H9 (cell line): ENCODE measurements at places on chromosomes 2 and 18. TPM values are rescaled to one million over a fixed set of nuclear protein-coding genes. Genes with fewer than 3 reads are reported as not detected.
A peak's percentile ranks its signal among the peaks of the same experiment; 100 is the strongest.

GRCh38 chr2:197209742-197210408 lies 100.7 kb downstream of the ANKRD44 start:
- no peak overlapping the region for H3K27ac ChIP-seq
- H3K4me1 ChIP-seq, result no peaks in the 10 kb centered on the region
- H3K27me3 ChIP-seq, result no peaks in the 10 kb centered on the region
- no peaks in the 10 kb centered on the region; the same call in 2 of the 3 replicates for H3K36me3 ChIP-seq
- H3K4me3 ChIP-seq, result no peak overlapping the region

- no peaks in the 10 kb centered on the region for H3K27me3 ChIP-seq
- H3K4me1 ChIP-seq, result no peaks in the 10 kb centered on the region
- no peaks in the 10 kb centered on the region for H3K36me3 ChIP-seq
- H3K27ac ChIP-seq, result no peak overlapping the region
- no peak for DNase-seq
These were observed 205.1 kb downstream of the CTIF start for GRCh38 chr18:48743886-48744285.

GRCh38 chr2:129661935-129662334 lies 317.5 kb upstream of the RAB6C start:
- H3K4me1 ChIP-seq, result no peaks in the 10 kb centered on the region
- no peak for DNase-seq
- H3K4me3 ChIP-seq, result no peak overlapping the region
- no peaks in the 10 kb centered on the region for H3K27me3 ChIP-seq

GRCh38 chr2:154375579-154375931 lies 322.9 kb upstream of the KCNJ3 start:
- H3K27me3 ChIP-seq, result no peaks in the 10 kb centered on the region
- no peak overlapping the region for H3K4me3 ChIP-seq
- H3K4me1 ChIP-seq, result peaks cover 3% of the 10 kb centered on the region; the same call in 1 of the 2 replicates
- H3K27ac ChIP-seq, result no peak overlapping the region
- DNase-seq, result no peak

- no peaks in the 10 kb centered on the region for H3K36me3 ChIP-seq
- H3K27me3 ChIP-seq, result no peaks in the 10 kb centered on the region
- H3K4me1 ChIP-seq, result no peaks in the 10 kb centered on the region
- no peak overlapping the region for H3K27ac ChIP-seq
- DNase-seq, result no peak
- H3K4me3 ChIP-seq, result no peak overlapping the region
These were observed 106.2 kb downstream of the MREG start for GRCh38 chr2:215907147-215907546.

DNA sequence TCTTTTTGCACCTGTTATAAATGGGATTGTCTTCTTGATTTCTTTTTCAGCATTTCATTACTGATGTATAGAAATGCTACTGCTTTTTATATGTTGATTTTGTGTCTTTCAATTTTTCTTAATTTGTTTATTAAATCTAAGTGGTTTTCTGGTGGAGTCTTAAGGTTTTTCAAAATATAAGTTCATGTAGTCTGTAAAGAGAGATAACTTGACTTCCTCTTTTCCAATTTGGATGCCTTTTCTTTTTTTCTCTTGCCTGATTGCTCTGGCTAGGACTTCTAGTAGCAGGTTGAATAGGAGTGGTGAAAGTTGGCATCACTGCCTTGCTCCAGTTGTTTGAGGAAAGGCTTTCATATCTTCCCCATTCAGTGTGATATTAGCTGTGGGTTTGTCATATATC lies 28.6 kb upstream of the GALNT5 start:
- H3K4me3 ChIP-seq, result no peak overlapping the region
- no peak for DNase-seq
- H3K27me3 ChIP-seq, result no peaks in the 10 kb centered on the region
- no peaks in the 10 kb centered on the region for H3K4me1 ChIP-seq
- no peaks in the 10 kb centered on the region for H3K36me3 ChIP-seq

GRCh38 chr2:6973895-6974545 lies 56.8 kb downstream of the RNF144A start:
- no peaks in the 10 kb centered on the region for H3K27me3 ChIP-seq
- no peak overlapping the region for H3K4me3 ChIP-seq
- peaks cover 5% of the 10 kb centered on the region; the same call in 1 of the 2 replicates for H3K36me3 ChIP-seq

Gene SKOR2
- 0.18 and 0.24 TPM in 2 replicates for total RNA-seq

- no peak for DNase-seq
- H3K27ac ChIP-seq, result no peak overlapping the region
- no peaks in the 10 kb centered on the region for H3K36me3 ChIP-seq
- H3K4me3 ChIP-seq, result no peak overlapping the region
- H3K27me3 ChIP-seq, result no peaks in the 10 kb centered on the region
These were observed 83.2 kb upstream of the OTOS start for GRCh38 chr2:240223631-240224030.

- H3K4me1 ChIP-seq, result peaks cover 2% of the 10 kb centered on the region; the same call in 1 of the 2 replicates
- no peak overlapping the region for H3K27ac ChIP-seq
- no peaks in the 10 kb centered on the region; the same call in 2 of the 3 replicates for H3K36me3 ChIP-seq
- H3K4me3 ChIP-seq, result no peak overlapping the region
- no peak for DNase-seq
- H3K27me3 ChIP-seq, result no peaks in the 10 kb centered on the region
These were observed 250.9 kb upstream of the SP5 start for GRCh38 chr2:170464268-170464667.

- H3K4me3 ChIP-seq, result no peak overlapping the region
- H3K27ac ChIP-seq, result no peak overlapping the region
- peaks cover 35% of the 10 kb centered on the region for H3K36me3 ChIP-seq
- DNase-seq, result no peak
- H3K4me1 ChIP-seq, result no peaks in the 10 kb centered on the region
These were observed 502.8 kb upstream of the LRRTM4 start for GRCh38 chr2:78024996-78025395.

GRCh38 chr2:236748801-236749200 lies 179.2 kb downstream of the ACKR3 start:
- DNase-seq, result no peak
- H3K4me1 ChIP-seq, result no peaks in the 10 kb centered on the region
- H3K36me3 ChIP-seq, result no peaks in the 10 kb centered on the region
- H3K27me3 ChIP-seq, result no peaks in the 10 kb centered on the region

- no peak overlapping the region for H3K27ac ChIP-seq
- peak; percentile 58 for DNase-seq
- H3K27me3 ChIP-seq, result peaks cover 3% of the 10 kb centered on the region; the same call in 1 of the 2 replicates
- no peak overlapping the region for H3K4me3 ChIP-seq
- H3K4me1 ChIP-seq, result no peaks in the 10 kb centered on the region; the same call in 1 of the 2 replicates
These were observed 13.1 kb downstream of the GNLY start for GRCh38 chr2:85707304-85707703.

- H3K36me3 ChIP-seq, result peaks cover 6% of the 10 kb centered on the region
- H3K4me1 ChIP-seq, result 0 out of 2 replicates have a peak, but pooled peaks cover 3% of the 10 kb centered on the region
These were observed 1.8 kb downstream of the SLC4A3 start for GRCh38 chr2:219628986-219629901.

GRCh38 chr18:59846814-59847490 lies 52.8 kb upstream of the PMAIP1 start:
- no peaks in the 10 kb centered on the region for H3K27me3 ChIP-seq
- H3K4me3 ChIP-seq, result no peak overlapping the region
- peak; percentile 47 for DNase-seq
- no peak overlapping the region for H3K27ac ChIP-seq
- H3K36me3 ChIP-seq, result no peaks in the 10 kb centered on the region

Gene NOL4
- 0.74 and 0.81 TPM in 2 replicates for total RNA-seq

DNA sequence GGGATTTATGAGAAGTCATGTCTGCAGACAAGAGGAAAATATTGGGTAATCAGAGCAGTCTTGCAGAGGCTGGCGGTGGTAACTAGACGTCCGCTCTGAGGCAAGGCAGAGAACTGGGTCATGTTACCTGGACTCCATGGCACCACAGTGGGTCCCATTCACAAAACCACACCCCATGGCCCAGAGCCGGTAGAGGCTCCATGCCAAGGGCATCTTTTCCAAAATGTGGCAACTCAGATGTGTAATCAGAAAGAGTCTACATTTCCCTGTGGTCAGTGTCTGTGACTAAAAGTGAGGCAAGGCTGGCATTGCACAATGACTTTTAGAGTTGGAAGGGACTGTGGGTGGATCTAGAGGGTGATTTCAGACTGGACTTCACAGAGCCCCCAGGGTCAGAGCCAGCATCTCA lies 113.1 kb downstream of the MREG start:
- no peaks in the 10 kb centered on the region for H3K4me1 ChIP-seq
- H3K36me3 ChIP-seq, result peaks cover 2% of the 10 kb centered on the region; the same call in 1 of the 3 replicates
- H3K4me3 ChIP-seq, result no peak overlapping the region
- no peak overlapping the region for H3K27ac ChIP-seq
- DNase-seq, result no peak

DNA sequence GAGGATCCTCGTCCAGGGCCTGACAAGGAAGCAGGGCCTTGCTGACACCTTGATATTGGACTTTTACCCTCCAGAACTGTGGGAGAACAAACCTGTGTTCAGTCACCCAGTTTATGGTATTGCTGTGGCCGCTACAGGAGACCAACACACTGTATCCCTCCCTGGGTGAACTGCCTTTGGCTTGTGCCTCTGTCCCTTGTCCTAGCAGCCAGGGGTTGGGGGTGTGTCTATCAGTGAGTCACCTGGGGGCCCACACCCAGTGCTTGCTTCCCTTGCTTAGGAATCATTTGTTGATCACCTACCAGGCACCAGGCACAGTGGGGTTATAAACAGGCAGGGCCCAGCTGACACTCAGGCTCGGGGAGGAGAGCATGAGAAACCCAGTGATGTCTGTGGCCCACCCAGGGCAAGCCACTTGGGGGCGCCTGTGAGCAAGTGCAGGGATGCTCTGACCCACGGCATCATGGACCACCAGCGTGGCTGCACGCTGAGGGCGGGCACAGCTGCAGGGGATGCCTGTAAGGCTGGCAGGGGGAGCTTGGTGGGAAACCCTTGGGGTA lies 17.1 kb downstream of the TMEM185B start:
- H3K27ac ChIP-seq, result no peak overlapping the region
- no peaks in the 10 kb centered on the region for H3K27me3 ChIP-seq
- H3K36me3 ChIP-seq, result no peaks in the 10 kb centered on the region
- H3K4me3 ChIP-seq, result no peak overlapping the region

DNA sequence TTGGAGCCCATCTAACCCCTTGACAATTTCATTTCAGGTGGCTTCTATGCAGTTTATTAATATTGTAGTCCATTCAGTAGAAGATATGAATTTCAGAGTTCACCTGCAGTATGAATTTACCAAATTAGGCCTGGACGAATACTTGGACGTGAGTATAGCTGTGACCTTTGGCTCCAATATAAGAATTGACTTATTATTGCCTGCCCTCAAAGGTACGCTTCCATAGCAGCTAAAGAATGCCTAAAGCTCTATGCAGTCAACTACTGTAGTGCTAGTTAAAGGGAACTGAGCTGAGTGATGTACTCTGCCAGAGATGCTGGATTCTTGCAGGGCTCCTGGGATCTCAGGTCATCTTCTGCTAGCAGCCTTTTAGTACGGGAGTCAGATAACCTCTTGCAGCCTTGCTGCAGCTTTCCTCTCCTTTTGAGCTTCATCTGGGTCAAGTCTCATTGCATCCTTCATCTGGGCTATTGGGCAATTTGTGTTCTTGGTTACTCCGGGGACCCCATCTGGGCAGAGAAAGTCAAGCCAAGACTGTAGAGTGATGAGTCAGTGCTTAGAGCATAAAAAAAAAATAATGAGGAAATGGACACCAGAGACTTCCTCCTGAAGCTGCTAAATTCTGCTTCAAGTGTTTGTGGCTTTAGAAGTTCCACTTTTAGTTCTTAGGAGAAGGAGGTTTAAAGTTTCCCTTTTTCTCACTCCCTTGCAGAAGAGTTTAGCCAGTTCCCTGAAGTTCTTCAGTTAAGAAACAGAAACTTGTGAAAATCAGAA lies 105.6 kb downstream of the PRPF40A start:
- H3K36me3 ChIP-seq, result peaks cover 11% of the 10 kb centered on the region; the same call in 2 of the 3 replicates
- no peak overlapping the region for H3K4me3 ChIP-seq
- no peaks in the 10 kb centered on the region for H3K27me3 ChIP-seq

Gene CD8B
- 0.24 TPM in 1 of 2 replicates, not detected in the other for total RNA-seq

Gene FEV
- not detected in 2 replicates for total RNA-seq

DNA sequence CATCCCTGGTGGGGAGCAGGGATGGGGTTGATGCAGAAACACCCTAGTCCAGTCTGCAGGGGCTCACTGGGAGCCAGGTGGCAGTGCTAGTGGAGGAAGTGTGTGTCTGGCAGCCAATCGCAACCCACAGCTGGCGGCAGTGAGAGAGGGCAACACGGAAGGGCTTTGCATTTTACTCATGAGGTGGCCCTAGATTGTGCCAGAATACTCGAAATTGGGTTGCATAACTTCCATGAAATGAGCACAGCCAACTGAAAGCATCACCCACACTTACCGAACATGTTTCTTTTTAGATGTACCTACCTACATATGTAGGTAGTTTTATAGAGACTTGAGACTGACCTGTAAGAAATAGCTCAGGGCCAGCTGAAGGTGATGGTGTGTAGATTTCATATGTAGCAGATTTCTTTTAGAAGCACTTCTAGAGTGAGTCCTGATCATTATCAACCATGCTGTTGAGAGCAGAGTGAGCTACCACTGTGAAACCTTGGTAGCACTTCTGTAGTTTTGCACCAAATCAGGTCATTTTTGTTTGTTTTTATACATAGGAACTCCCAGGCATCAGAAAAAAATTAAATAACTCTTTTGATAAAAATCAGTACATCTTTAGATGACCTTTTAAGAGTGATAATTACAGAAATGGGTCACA lies 13.0 kb downstream of the IL18R1 start:
- H3K4me3 ChIP-seq, result no peak overlapping the region
- peaks cover 5% of the 10 kb centered on the region for H3K36me3 ChIP-seq
- DNase-seq, result no peak
- H3K27ac ChIP-seq, result no peak overlapping the region
- H3K4me1 ChIP-seq, result no peaks in the 10 kb centered on the region

- H3K36me3 ChIP-seq, result no peaks in the 10 kb centered on the region
- H3K4me3 ChIP-seq, result no peak overlapping the region
- no peak for DNase-seq
- no peaks in the 10 kb centered on the region for H3K27me3 ChIP-seq
- H3K27ac ChIP-seq, result no peak overlapping the region
- no peaks in the 10 kb centered on the region for H3K4me1 ChIP-seq
These were observed 27.0 kb upstream of the HNMT start for GRCh38 chr2:137937246-137937645.

DNA sequence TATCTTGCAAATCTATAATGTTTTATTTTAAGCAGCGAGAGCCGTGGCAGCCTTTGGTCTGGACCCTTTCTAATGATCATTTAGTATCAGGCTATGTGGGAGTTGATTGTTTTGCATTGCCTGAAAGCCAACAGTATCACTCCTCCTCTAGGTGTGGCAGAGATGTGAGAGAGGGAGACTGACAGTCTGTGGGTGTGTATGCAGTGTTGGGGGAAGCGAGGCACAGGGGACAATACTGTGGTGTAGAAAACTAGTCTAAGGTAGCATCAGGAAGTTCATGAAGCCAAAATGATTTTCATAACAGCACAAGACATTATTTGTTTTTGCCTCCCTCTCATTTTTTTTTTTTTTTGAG lies 13.4 kb upstream of the IL37 start:
- no peak for DNase-seq
- H3K4me1 ChIP-seq, result peaks cover 4% of the 10 kb centered on the region; the same call in 1 of the 2 replicates
- H3K27me3 ChIP-seq, result no peaks in the 10 kb centered on the region
- no peak overlapping the region for H3K4me3 ChIP-seq
- no peak overlapping the region for H3K27ac ChIP-seq
- H3K36me3 ChIP-seq, result no peaks in the 10 kb centered on the region

DNA sequence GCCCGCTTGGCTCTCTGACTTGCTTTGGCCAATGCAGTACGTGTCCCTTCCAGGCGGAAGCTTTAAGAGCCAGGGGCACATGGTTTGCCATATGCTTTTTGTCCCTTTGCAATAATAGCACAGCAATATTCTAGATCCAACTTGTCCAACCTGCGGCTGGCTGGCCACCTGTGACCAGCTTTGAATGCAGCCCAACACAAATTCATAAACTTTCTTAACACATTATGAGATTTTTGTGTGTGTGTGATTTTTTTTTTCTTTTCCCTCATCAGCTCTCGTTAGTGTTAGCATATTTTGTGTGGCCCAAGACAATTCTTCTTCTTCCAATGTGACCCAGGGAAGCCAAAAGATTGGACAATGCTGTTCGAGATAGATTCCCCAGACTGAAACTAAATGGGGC lies 119.3 kb upstream of the SIX3 start:
- H3K4me3 ChIP-seq, result no peak overlapping the region
- no peaks in the 10 kb centered on the region for H3K27me3 ChIP-seq
- no peaks in the 10 kb centered on the region for H3K4me1 ChIP-seq
- H3K36me3 ChIP-seq, result peaks cover 13% of the 10 kb centered on the region
- no peak for DNase-seq
